ENCODE measurements at places on chromosomes 7 and 10.

GRCh38 chr7:149662591-149663095, 110.7 kb downstream of the ZNF467 start:
- no peak for DNase-seq

DNA sequence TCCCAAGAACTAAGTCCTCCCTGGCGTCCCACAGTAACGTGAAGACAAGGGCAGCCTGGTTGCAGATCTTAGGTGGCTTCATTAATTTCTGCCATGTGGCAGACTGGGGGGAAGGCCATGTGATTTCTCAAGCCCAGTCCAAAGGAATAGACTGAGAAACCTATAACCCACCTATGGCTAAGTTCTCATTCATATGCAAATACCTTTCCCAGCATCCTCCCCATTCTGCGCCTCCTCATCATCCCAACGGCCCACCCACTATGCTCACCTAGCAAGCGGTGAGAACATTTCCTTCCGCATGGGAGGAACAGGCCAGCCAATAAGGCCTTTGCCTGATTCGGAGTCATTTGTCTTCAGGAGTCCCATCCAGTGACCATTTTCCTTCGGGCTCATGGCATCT, 8.2 kb upstream of the CLEC2L start:
- DNase-seq = no peak

DNA sequence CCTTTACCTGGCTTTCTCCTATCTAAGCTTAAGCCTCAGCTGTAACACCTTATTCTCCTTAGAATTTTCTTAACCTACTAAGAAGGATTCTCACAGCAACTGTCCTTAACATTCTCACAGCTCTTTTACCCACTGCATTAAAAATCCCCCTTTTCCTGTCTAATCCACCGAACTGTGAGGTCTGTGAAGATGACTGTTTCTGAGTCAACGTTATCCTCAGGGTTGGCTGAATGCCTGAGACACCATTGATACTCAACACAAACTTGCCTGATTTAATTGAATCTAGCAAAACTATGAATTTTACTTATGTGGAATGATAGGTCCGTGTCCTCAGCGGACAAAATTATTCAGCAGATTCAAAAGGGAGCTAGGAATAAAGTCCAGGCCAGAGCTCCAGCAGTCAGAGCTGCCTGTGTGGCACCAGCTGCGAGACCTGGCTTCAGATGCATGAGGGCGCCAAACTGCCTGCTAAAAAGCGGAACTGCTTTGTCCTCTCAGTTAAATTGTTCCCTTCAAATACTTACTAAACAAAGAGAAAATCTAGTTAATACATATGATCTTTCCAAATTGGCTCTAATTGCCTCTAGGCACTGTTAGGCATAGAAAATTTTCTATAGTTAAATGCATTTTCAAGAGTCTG, 33.4 kb upstream of the VWDE start:
- no peak for DNase-seq

GRCh38 chr7:42617071-42617765, 294.7 kb downstream of the C7orf25 start:
- peak; percentile 10 for DNase-seq

DNA sequence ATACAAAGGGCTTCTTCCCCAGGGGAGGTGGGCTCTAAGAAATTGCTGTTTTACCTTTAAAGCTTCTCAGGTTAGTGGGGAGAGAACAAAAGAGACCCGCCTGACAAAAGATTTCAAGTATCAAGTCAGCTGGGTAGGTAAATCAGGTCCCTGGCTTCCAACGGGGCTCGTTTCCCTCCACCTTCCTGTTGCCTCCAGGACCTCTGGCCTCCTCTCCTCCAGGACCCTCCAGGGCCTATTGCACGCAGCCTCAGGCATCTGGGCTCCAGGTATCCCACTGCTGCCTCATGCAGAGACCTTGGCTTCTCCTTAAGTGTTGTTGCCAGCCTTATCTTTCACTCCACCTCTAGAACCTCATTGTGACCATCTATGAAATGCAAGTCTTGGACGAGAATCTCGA, 2.9 kb downstream of the BNIP3 start:
- DNase-seq = no peak

GRCh38 chr7:47738563-47739166, 156.8 kb upstream of the TNS3 start:
- DNase-seq = no peak

DNA sequence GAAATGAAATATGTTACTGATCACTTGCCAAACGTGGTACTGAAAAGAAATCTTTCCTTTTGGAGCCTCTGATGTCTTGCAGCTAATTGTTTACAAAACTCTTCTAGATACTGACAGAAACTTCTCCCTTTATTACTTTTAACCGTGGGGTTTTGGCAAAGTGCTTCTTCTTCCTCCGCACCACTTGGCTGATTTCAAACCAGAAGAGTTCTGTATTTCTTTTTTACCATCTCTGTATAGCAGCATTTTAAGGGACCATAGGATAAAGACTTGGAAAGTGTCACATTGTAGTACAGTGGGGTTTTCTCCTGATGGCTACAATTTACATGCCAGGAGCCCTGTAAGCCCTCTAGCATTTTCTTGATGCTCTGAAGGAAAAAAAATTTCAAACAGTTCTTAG, 21.9 kb upstream of the CREB5 start:
- peak; percentile 10 for DNase-seq

DNA sequence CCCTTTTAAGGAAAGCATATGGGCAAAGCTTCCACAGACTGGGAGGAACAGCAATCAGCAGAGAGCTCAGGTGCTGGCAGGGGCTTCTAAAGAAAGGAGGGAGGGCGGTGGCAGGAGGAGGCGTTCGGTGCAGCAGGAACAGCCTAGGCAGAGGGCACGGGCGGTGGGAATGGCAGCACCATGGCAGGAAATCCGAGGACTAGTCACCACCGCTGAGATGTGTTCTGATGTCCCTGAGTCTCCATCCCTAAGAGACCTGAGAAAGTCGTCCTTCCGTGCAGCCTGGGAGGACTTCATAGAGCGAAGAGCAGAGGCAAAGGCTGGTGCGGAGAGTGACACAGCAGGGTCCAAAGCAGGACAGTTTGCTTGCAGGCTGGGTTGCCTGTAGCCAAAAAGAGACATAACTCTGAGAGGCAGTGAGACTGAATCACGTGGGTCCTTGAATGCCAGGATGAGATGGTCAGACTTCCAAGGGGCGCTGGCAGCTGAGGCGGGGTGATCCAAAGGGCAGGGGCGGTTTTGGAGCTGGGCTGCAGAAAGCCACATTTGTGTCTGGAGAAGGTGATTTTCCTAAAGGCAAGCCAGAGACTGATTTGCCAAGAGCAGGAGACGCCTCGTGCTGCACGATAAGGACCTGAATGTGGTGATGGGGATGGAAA, 35.8 kb upstream of the GRID1 start:
- DNase-seq = peak; percentile 32

DNA sequence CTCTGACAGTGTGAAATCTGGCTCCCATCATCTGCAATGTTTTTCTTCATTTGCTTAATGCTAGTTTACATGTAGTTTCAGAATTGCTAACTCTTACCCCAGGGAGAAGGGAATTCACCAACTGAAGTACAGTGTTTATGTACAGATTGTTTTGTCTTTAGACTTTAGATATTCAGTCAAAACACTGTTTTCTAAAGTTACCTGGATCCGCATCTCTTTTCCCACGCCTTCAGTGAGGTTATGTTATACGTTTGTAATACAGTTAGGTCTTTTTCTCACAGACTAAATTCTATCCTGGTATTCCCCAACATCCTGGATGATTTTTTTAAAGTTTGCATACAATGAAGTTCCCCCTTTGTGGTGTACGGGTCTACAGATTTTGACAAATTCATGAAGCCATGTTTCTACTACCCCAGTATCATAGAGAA, 3.2 kb upstream of the LYZL1 start:
- no peak for DNase-seq

DNA sequence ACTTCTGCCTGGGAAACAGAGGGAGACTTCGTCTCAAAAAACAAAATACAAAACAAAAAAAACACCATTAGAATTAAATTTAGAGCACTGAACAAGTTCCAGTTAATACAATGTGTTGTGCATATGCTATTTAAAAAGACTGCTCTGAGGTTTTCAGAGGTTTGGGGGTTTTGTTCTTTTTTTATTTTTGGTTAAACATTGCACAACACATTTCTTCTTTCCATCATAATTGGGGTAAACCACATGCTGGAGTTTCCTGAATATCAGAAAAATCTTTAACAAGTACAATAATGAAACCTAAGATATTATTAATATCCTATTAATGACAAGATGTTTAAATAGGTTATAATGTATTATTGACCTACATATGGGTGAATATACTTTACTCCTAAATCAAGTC, 26.3 kb downstream of the IGF2BP3 start:
- no peak for DNase-seq

DNA sequence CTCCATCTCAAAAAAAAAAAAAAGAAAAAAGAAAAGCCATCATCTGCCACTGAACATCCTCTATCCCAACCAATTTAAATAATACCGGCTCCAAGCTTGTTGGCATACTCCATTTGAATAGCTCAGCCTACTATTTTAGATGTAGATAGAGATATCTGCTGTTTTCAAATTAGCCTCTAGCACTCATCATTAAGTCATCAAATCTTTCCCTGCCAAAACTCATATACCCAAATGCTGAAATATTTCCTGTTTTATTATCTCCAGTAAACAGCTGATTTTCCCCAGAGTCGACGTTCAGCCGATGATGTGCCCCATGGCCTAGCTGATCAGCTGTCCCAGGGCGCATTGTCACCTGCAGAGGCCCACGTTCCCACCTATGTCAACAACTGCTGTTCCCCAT, 34.5 kb upstream of the FRMD4A start:
- no peak for DNase-seq

DNA sequence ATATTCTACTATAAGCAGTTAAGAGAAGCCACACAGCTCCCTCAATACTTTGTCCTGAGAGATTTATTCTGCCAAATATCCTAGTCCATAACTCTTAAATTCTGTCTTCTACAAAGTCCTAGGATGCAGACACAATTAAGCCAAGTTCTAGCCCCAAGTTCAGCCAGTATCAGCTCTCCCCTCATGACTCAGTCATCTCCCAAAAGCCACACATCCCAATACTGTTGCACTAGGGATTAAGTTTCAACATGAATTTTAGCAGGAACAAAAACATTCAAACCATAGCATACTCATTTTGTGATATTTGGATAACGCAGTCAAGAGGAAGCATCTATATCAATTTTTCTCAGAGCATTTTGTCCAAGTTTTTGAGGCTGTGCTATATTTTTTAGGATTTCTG, 277.4 kb downstream of the FZD1 start:
- DNase-seq = no peak

DNA sequence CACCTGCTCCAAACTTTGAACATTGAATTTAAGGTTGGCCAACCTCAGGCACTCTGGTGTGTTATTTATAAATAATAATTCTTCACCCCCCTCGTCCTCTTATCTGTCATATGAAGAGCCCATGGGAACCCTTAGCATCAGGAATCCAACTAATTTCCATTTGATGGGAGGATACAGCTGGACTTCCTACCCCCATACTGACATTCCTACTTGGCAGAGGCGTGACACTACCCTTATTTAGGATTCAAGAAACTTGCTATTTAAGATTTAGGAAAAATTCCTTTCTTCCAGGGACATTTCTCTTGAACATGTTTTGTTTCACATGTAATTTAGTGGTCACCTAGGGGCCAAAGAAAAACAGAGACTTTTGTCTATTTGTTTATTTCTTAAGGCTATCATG, 171.9 kb upstream of the NRP1 start:
- no peak for DNase-seq

- DNase-seq = peak; percentile 57
Observed at GRCh38 chr7:47153576-47153975, 428.3 kb downstream of the TNS3 start.

GRCh38 chr7:28481091-28481926, 69.0 kb downstream of the CREB5 start:
- peak; percentile 35 for DNase-seq

DNA sequence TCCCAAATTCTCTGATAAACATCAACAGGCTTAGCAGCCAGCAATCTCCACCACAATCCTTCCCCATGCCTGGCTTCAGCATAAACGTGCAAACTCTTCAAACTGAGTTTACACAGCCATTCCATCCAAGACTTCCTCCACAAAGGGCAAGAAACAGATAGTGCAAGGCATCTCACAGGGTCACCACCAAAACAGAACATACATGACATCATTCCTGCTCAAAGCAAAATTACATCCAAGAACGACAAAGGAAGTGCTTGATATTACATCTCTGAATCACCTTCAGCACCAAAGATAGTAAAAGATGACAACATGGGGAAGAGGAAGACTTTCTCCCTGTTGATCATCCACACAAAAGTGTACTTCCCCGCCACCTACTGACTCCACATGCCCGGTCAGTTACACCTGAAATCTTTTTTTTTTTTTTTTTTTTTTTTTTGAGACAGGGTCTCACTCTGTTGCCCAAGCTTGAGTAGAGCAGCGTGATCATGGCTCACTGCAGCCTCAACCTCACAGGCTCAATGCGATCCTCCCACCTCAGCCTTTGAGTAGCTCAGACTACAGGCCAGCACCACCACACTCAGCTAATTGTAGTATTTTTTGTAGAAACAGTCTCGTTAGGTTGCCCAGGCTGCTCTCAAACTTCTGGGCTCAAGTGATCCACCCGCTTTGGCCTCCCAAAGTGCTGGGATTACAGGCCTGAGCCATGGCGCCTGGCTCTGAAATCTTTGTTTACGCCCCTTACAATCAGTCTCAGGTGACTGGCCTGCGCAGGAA, 127.5 kb downstream of the PARD3 start:
- DNase-seq = no peak

GRCh38 chr10:47294501-47294900, 5.5 kb upstream of the GDF10 start:
- no peak for DNase-seq

GRCh38 chr10:4252701-4253100, 467.7 kb upstream of the KLF6 start:
- DNase-seq = no peak

DNA sequence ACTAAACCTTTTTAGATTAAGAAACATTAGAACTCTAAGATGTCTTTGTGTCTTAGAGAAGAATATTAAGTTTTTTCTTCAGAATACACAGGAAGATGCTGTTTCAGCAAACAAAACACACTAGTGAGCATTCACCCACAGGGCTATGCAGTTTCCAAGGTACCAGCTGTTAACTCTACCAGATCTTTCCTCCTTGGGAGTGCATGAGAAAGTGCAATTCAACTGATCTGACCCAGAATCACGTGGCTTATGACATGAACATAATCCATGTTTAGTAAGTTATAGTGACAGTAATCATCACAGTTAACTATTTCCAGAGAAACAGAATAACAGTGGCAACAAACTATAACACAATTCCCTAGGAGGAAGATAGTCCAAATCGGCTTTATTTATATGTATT, 270.7 kb downstream of the CACNA2D1 start:
- no peak for DNase-seq

DNA sequence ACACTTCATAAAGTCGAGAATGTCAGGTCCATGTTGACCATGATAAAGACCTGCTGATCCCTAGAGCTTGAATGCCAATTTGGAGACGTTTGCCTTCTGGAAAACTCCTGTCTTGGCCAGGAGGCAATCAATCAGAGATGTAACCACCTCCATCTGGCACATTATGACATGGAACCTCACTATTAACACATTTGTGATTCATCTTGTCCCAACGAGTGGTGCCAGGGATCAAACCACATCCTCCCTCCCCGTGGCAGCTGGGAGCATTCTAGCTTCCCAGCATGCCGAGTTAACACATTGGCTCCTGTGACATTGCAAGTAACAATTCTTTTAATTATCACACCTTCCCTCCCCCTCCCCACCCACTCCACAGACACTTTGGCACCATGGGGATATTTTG, 84.0 kb upstream of the PPP1R17 start:
- no peak for DNase-seq

- no peak for DNase-seq
Observed at GRCh38 chr7:106070567-106071254, 41.4 kb downstream of the SYPL1 start.
